Endothelial cell (in vitro differentiated cells): ENCODE measurements at places on chromosomes 13 and 19.
A peak's percentile ranks its signal among the peaks of the same experiment; 100 is the strongest.

DNA sequence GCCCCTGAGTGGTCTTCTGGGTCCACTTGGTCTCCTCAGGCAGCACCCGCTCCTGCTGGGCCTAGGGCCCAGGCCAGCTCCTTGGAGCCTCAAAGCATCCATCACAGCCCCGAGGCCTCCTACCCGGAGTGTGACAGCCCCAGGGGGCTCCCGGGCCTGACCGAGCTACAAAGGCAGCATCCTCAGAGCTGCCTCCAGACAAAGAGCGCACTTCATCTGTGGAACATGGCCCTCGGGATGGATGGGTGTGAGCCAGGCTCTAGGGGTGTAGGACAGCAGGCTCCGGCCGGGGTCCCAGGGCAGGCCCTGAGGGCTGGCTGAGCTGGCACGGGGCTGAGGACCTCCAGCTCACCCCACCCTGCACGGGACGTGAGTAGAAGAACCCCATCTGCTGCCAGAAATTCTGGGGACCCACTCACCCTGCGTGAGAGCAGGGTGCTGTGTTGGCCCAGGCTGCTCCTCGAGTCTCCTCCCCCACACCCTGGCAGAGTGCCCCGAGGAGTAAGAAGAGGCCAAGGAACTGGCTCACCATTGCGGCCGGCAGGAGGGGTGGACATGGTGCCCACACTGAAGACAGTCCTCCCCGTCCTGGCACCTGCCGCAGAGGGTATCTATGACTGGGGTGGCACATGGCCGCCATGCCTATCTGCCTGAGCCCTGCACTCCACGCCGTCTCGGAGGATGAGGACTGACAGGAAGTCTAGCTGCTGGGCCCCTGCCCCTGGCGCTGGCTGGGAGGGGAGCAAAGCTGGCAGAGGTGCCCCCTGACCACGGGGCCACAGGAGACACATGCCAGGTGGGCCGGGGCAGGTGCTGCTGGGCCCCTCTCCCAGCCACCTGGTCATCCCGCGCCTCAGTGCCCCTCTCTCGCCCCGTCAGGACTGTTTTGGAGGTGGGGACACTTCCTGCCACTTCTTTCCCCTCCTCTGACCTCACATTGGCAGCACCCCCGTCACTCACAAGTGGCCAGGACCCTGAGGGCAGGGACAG is 22.3 kb downstream of the CEBPG start:
- no peak for DNase-seq

- DNase-seq, result peak; percentile 66
Measured at GRCh38 chr19:11375143-11375948, 880 bp downstream of the SWSAP1 start.

DNA sequence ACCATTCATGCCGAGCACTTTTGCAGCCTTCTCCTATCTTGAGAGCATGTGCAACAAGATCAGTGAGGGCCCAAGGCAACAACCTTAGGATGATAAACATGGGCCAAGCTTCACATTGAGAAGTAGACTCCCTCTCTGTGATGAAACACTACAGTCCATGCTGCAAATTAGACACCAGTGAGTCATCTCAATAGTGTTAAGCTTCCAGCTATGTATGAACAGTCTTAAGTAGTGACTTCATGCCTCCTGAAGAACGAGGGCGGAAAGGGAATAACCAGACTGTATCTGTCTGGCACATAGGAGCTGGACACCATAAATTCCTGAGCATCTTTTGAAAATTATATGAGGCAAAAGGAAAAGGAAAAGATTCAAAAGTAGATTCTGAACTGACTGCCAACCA is 309.9 kb upstream of the SLITRK1 start:
- no peak for DNase-seq

GRCh38 chr13:40161931-40162330 is 504.5 kb downstream of the FOXO1 start:
- DNase-seq, result no peak

- DNase-seq, result peak; percentile 55
Measured at GRCh38 chr19:13597640-13598039, 91.4 kb upstream of the CACNA1A start.

DNA sequence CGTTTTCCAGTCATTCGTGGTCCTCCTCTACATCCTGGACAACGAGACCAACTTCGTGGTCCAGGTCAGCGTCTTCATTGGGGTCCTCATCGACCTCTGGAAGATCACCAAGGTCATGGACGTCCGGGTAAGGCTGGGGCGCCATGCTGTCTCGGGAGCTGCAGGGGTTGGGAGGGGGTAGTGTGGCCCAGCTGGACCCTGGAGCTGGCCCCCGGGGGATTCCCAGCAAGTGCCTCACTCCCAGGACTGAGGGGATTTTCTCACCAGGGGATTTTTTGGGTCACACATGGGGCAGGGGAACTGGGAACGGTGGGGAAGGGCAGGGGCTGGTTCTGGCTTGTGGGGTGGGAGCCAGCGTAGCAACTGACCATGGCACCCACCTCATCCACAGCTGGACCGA is 10.8 kb upstream of the RELB start:
- DNase-seq, result no peak

DNA sequence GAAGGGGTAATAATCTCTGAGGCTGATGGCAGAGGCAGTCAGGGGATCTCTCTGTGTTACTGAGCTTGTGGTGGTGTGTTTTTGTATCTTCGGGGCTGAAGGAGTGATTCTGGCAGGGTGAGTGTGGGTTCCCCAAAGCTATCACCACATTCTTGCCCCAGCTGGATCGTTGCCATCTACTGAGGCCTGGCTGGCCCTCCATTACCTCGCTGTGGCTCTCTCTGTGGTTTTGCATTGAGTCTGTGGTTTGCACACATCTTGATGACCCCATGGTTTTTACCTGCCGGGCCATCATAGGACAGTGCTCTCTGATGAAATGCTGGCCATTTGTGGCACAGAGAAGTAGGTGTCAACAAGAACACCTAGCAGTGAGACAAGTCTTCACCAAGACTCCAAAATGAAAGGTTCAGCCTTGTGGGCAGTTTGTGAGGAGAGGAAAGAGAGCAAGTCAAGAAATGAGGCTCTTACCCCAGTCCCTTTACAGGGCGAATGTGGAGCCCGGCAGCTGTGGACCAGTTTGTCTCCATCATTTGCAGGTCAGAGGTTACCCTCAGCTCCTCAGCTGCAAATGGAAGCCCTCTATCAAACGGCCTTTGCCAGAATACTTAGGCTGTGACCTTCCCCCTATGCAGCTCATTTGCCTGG is 69.0 kb upstream of the NPAS1 start:
- DNase-seq, result no peak

GRCh38 chr19:37551129-37551993 is 43.2 kb downstream of the ZNF571 start:
- peak; percentile 10 for DNase-seq

GRCh38 chr19:18591735-18592385 is 3.3 kb downstream of the REX1BD start:
- no peak for DNase-seq

DNA sequence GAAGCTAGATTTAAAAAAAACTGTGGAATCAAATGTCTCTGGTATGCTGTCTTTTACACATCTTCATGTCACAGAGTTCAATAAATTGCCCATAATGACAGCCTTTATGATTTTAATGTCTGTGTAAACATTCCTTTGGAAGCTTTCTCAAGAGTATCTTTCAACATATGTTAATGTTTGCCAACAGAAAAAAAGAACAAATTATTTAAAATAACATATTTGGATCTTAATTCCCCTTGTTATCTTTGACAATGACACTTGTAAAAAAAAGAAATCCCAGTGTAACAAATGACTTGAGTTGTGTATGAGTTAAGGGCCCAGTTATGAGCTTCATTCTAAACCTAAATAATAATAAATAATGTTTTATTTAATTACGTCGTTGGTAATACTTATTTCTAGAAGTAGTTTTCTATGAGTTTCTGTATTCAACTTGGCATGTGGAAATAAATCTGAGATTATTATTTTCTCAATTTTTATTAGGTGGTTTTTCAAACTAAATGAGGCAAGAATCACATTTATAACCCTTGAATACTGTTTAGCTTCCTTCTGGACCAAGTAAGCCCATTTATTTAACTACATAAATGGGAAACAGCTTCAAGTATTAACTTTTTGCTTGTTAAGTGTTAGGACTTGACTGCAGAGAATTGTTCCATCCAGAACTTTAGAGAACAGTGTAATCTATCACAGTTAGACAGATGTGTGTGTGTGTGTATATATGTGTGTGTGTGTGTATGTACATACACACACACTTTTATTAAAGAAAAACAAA is 182.1 kb downstream of the POSTN start:
- no peak for DNase-seq

DNA sequence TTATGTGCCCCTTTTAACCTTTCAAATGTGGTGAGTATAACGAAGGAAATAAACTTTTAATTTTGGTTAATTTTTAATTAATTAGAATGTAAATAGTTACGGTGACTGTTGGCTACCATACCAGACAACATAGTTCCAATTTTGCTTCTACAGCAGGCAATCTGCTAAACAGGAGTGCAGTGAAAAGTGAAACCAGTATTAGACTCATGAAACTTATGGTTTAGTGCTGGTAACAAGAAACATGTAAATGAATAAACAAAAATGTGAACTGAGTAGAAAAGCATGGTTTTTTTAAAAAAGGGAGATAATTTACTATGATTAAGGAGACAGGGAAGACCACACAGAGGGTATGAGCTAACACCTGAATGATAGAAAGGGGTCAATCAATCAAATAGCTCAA is 478.4 kb downstream of the PCDH9 start:
- no peak for DNase-seq

DNA sequence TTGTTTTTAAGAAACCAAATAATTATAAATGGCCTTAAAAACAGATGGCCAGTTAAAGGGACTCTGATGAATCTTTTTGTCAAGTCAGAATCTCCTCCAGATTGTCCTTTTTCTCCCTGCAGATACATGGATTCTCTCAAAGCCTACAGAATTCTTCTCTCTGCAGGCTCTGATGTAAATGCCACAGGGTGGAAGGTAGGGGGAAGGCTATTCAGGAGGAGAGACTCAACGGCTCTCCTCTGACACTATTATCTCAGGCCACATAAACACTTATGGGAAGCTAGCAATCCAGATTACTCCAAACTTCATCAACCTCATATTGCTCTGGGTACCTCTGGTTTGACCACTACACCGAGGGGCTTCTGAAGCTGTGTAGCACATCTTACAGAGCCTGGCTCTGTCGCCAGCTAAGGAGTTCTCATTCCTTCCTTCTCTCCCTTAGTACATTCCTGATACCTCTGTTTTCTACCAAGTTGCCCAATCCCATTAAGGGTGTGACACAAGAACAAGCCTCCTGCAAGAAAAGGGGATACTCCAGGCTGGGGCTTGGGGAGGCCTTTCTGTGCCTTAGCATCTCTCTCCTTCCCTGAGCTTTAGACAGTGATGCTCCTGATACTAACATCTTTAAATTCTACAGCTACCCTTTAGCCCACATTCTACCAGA is 14.9 kb downstream of the LCP1 start:
- DNase-seq, result no peak
